ENCODE measurements at places on chromosomes 3 and 15. TPM values are rescaled to one million over a fixed set of nuclear protein-coding genes. Genes with fewer than 3 reads are reported as not detected.

THBS1 gene
- total RNA-seq, result 725 TPM

DNA sequence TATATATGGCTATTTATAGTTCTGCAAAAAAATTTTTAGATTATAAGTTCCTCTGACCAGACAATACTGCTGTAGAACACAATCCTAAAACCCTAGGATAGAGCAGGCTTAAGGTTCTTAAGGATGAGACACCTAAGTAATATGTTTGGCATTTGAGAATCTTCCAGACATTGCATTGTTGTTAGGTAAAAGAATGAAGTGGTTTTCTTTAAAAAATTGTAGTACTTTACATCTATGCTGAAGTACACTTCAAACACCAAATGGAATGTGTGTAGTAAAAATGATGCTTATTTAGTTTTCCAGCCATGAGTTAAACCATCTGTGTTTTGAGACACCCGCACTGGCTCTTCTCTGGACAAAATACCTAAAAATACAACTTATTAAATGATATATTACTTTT lies 857.7 kb downstream of the OTOL1 start:
- H3K27ac ChIP-seq, result no peak overlapping the region
- H3K4me3 ChIP-seq, result no peak overlapping the region
- H3K36me3 ChIP-seq, result no peaks in the 10 kb centered on the region
- H3K4me1 ChIP-seq, result no peaks in the 10 kb centered on the region
- no peaks in the 10 kb centered on the region for H3K27me3 ChIP-seq

GRCh38 chr3:139128803-139129202 lies 84.1 kb upstream of the PRR23C start:
- no peak overlapping the region for H3K27ac ChIP-seq
- H3K36me3 ChIP-seq, result no peaks in the 10 kb centered on the region

ANKUB1 gene
- not detected for total RNA-seq

DNA sequence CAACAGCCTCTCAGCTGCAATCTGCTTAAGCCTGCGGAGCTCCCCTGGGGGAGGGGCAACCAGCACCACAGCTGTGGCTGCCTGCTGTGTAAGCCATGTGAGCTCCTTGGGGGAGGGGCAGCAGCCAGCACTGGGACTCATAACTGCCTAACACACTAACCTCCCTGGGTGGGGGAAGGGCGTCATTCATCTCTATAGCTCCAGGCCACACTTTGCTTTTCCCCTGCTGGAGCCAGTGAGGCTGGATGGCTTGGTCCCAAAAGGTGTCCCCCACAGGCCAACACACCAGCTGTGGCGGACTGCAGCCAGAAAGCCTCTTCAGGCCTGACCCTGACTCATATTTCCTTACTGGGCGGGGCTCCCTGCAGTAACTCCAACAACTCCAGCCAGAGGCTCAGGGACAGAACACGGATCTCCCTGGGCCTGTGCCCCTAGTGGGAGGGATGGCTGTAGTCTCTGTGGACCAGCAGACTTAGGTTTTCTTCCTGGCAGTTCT lies 129.8 kb downstream of the PPM1L start:
- H3K27ac ChIP-seq, result no peak overlapping the region
- DNase-seq, result no peak
- H3K4me3 ChIP-seq, result no peak overlapping the region
- H3K36me3 ChIP-seq, result no peaks in the 10 kb centered on the region
- H3K4me1 ChIP-seq, result no peaks in the 10 kb centered on the region
- no peaks in the 10 kb centered on the region for H3K27me3 ChIP-seq

GRCh38 chr15:40046721-40047414 lies 7.9 kb upstream of the SRP14 start:
- no peaks in the 10 kb centered on the region for H3K4me1 ChIP-seq
- DNase-seq, result no peak
- peak overlapping the region; percentile 60 for H3K27ac ChIP-seq
- no peaks in the 10 kb centered on the region for H3K36me3 ChIP-seq

DNA sequence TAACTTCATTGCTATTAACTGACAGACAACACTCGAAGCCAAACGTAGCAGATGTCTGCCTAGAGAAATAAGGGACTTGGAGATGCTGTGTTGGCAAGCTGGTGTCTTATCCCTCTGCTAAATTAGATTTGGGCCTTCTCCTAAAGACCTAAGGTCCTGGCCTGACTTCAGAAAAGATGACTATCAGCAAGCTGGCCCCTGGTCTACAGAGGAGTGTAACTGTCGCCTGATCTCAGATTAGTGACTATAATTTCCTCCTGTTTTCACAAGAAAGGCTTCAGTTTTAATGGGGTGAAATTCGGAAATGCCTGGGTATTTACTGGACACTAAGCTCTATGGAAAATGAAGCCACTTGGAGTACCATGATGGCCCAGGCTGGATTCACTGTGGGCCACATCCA lies 53.1 kb upstream of the SLC7A14 start:
- no peaks in the 10 kb centered on the region for H3K27me3 ChIP-seq
- no peak for DNase-seq
- no peaks in the 10 kb centered on the region for H3K36me3 ChIP-seq
- no peak overlapping the region for H3K27ac ChIP-seq
- H3K4me3 ChIP-seq, result no peak overlapping the region
- no peaks in the 10 kb centered on the region for H3K4me1 ChIP-seq

DNA sequence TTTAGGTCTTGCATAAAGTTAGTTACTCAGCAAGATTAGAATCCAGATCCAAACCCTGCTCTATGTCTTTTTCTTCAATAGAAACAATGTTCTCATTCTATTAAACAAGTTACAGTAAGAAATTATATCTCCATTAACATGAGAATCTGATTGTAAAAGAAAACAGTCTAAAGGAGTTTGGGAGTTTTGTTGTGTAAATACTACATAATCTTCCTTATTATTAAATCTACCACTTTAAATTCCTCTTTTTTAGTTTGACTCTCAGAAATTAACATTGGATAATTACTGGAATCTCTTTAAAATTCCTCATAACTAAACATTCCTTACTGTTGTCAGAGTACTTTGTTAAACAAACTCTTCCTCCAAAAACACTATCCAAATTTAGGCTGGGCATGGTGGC lies 1.7 kb upstream of the GOLIM4 start:
- no peaks in the 10 kb centered on the region for H3K36me3 ChIP-seq
- no peak overlapping the region for H3K27ac ChIP-seq
- no peak overlapping the region for H3K4me3 ChIP-seq

DNA sequence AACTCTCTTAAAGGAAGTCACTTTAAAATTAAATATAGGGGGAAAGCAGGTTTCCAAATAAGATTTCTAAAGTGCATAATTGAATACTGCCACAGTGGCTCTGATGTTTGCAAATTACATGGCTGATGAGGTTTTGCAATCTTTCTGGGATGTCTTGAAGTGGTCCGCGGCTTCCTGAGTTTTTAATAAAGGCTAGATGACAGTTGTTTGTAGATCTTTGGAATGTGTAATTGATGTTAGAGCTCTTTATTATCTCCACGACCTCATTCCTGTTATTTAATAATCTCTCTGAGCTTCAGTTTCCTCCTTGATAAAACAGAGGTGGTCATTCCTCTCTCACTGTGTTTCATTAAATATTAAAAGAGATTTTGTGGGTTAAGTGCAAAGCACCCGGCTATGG lies 27.0 kb upstream of the CEMIP start:
- H3K27me3 ChIP-seq, result no peaks in the 10 kb centered on the region
- H3K4me1 ChIP-seq, result no peaks in the 10 kb centered on the region
- H3K27ac ChIP-seq, result no peak overlapping the region

DNA sequence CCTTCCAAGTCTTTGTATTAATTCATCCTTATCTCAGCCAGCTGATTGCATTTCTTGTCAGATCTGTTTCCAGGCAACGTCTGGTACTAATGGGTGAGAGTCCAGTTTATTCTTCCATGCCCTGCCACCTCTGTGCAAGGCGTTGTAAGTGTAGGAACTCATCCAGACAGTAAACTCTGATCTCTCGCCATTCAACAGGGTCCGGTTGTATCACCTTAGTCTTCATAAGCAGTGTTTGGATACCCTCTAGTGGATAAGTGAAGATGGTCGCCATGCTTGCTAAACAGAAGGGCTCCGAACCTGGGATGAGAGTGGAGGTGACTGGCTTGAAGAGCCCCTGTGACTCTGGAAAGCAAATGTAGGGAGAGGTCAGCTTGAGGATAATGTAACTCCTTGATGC lies 51.6 kb upstream of the CMTM7 start:
- no peaks in the 10 kb centered on the region for H3K36me3 ChIP-seq
- no peaks in the 10 kb centered on the region for H3K27me3 ChIP-seq
- H3K4me1 ChIP-seq, result no peaks in the 10 kb centered on the region

- peaks cover 32% of the 10 kb centered on the region for H3K4me1 ChIP-seq
- H3K27ac ChIP-seq, result peak overlapping the region; percentile 87
- DNase-seq, result no peak
- H3K27me3 ChIP-seq, result no peaks in the 10 kb centered on the region
Observed at GRCh38 chr3:58009026-58009748, 965 bp downstream of the FLNB start.

GRCh38 chr15:96183514-96183850 lies 147.0 kb upstream of the NR2F2 start:
- H3K36me3 ChIP-seq, result no peaks in the 10 kb centered on the region
- no peak overlapping the region for H3K4me3 ChIP-seq
- no peak for DNase-seq
- H3K27ac ChIP-seq, result peak overlapping the region; percentile 39
- no peaks in the 10 kb centered on the region for H3K27me3 ChIP-seq

DNA sequence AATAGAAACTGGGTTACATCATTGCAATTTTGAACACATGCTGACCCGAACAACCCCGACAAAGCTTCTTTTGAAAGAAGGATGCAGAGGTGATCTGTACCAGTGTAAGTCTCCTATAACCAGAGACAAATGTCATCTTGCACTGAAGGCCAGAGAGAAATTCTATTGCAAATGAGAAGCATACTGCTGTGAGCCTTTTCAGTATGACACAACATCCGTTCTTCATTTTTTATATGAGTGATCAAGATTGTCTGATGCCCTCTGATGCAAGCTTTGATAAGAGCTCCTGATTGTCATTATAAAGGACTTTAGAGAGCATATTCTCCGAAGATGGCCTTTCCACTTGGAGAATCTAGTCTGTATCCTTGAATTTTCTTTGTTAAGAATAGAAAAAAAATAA lies 36.9 kb downstream of the PCOLCE2 start:
- H3K27me3 ChIP-seq, result no peaks in the 10 kb centered on the region
- H3K27ac ChIP-seq, result no peak overlapping the region

SYNM gene
- total RNA-seq, result 37.7 TPM

- no peak overlapping the region for H3K4me3 ChIP-seq
- no peaks in the 10 kb centered on the region for H3K4me1 ChIP-seq
- H3K27me3 ChIP-seq, result no peaks in the 10 kb centered on the region
- H3K36me3 ChIP-seq, result no peaks in the 10 kb centered on the region
- no peak for DNase-seq
Observed at GRCh38 chr3:23663246-23663645, 142.5 kb upstream of the UBE2E1 start.

PLCH1 gene
- not detected for total RNA-seq

BCHE gene
- total RNA-seq, result not detected
